Effector memory CD4-positive, alpha-beta T cell (primary cell): ENCODE measurements at places on chromosomes 7 and 10.
A peak's percentile ranks its signal among the peaks of the same experiment; 100 is the strongest.

- peak overlapping the region; percentile 97 for H3K27ac ChIP-seq
- H3K4me1 ChIP-seq, result peaks cover 27% of the 10 kb centered on the region
- peak overlapping the region; percentile 84 for H3K4me3 ChIP-seq
- no peak for DNase-seq
- H3K27me3 ChIP-seq, result no peaks in the 10 kb centered on the region
Observed at GRCh38 chr10:99621454-99622251, 1.4 kb upstream of the SLC25A28 start.

- no peaks in the 10 kb centered on the region for H3K27me3 ChIP-seq
- no peak overlapping the region for H3K27ac ChIP-seq
- no peak for DNase-seq
- H3K4me1 ChIP-seq, result peaks cover 6% of the 10 kb centered on the region
- no peaks in the 10 kb centered on the region for H3K36me3 ChIP-seq
Observed at GRCh38 chr10:62852961-62853702, 37.0 kb upstream of the EGR2 start.

- peaks cover 6% of the 10 kb centered on the region for H3K36me3 ChIP-seq
- no peaks in the 10 kb centered on the region for H3K27me3 ChIP-seq
- peaks cover 13% of the 10 kb centered on the region for H3K4me1 ChIP-seq
- no peak overlapping the region for H3K27ac ChIP-seq
Observed at GRCh38 chr7:44068054-44068453, 2.7 kb upstream of the PGAM2 start.

- H3K4me1 ChIP-seq, result no peaks in the 10 kb centered on the region
- H3K27me3 ChIP-seq, result no peaks in the 10 kb centered on the region
- no peak for DNase-seq
Observed at GRCh38 chr7:36487756-36488336, 98.2 kb downstream of the ANLN start.

DNA sequence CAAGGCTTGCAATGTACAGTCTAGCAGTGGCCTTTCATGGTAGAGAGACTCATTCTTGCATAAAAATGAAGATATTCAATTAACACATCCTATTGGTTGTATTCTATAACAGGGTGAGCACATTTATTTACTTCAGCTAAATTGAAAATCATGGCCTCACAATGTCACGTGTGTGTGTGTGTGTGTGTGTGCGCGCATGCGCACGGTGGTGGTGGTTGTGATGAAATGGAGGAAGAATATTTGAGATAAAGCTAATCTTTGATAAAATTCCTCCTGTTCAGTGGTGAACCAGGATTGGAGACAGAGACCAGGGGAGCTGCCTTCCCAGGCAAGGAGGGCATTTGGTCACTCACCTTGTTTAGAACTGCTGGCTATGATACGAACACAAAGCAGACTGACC lies 199.8 kb downstream of the DPP6 start:
- no peak for DNase-seq
- no peak overlapping the region for H3K27ac ChIP-seq
- H3K27me3 ChIP-seq, result no peaks in the 10 kb centered on the region
- no peaks in the 10 kb centered on the region for H3K36me3 ChIP-seq
- H3K4me3 ChIP-seq, result no peak overlapping the region

DNA sequence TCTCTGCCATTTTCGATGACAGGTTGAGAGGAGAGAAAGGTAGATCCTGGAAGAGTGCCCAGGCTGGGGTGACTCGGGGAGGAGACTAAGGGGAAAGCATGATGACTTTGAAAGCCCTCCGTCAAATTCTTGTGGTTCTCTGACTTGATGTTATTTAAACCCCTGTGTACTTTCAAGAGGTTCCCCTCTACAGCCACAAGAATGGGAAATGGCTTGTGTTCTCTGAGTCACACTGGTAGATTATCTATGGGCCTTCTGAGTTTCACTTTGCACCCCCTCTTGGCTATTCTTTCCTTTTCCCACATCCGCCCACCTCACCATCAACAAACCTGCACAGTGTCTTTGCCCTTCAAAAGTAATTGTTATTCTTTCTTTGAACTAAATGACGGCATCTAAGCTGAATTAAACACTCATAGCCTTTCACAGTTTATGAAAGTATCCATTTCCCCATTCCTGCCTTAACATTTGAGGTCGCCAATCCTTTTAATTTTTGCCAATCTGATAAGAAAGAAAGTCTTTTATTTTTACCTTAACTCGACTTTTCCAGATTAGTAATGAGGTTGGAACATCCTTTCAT lies 24.1 kb downstream of the PRF1 start:
- no peaks in the 10 kb centered on the region for H3K27me3 ChIP-seq
- peaks cover 37% of the 10 kb centered on the region for H3K4me1 ChIP-seq
- H3K36me3 ChIP-seq, result no peaks in the 10 kb centered on the region
- DNase-seq, result peak; percentile 23

DNA sequence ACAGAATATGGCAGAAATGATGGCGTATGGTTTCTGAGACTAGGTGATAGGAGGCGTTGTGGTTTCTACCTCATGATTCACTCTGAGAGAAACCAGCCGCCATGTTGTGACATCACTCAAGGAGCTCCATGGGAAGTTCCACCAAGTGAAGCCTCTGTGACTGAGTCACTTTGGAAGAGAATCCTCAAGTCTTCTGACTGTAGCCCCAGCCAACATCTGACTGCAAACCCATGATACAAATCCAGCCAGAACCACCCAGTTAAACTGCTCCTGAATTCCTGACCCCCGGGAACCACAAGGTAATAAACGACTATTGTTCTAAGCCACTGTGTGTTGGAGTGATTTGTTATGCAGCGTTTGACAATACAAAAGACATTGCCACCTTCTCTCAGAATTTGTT lies 91.1 kb upstream of the CARD11 start:
- H3K4me1 ChIP-seq, result no peaks in the 10 kb centered on the region
- no peaks in the 10 kb centered on the region for H3K36me3 ChIP-seq
- H3K27ac ChIP-seq, result no peak overlapping the region
- DNase-seq, result no peak
- H3K27me3 ChIP-seq, result no peaks in the 10 kb centered on the region

GRCh38 chr10:109156396-109156795 lies 766.9 kb downstream of the XPNPEP1 start:
- H3K36me3 ChIP-seq, result no peaks in the 10 kb centered on the region
- no peaks in the 10 kb centered on the region for H3K27me3 ChIP-seq
- H3K27ac ChIP-seq, result no peak overlapping the region
- DNase-seq, result no peak
- H3K4me1 ChIP-seq, result no peaks in the 10 kb centered on the region
- no peak overlapping the region for H3K4me3 ChIP-seq

GRCh38 chr7:66894463-66895080 lies 26.5 kb upstream of the TMEM248 start:
- no peaks in the 10 kb centered on the region for H3K27me3 ChIP-seq
- no peak overlapping the region for H3K4me3 ChIP-seq
- no peaks in the 10 kb centered on the region for H3K4me1 ChIP-seq
- DNase-seq, result no peak

- H3K4me3 ChIP-seq, result peak overlapping the region; percentile 97
- H3K4me1 ChIP-seq, result peaks cover 50% of the 10 kb centered on the region
- peaks cover 11% of the 10 kb centered on the region for H3K36me3 ChIP-seq
- no peaks in the 10 kb centered on the region for H3K27me3 ChIP-seq
- peak overlapping the region; percentile 88 for H3K27ac ChIP-seq
Observed at GRCh38 chr10:71771821-71772617, 1.3 kb downstream of the VSIR start.

DNA sequence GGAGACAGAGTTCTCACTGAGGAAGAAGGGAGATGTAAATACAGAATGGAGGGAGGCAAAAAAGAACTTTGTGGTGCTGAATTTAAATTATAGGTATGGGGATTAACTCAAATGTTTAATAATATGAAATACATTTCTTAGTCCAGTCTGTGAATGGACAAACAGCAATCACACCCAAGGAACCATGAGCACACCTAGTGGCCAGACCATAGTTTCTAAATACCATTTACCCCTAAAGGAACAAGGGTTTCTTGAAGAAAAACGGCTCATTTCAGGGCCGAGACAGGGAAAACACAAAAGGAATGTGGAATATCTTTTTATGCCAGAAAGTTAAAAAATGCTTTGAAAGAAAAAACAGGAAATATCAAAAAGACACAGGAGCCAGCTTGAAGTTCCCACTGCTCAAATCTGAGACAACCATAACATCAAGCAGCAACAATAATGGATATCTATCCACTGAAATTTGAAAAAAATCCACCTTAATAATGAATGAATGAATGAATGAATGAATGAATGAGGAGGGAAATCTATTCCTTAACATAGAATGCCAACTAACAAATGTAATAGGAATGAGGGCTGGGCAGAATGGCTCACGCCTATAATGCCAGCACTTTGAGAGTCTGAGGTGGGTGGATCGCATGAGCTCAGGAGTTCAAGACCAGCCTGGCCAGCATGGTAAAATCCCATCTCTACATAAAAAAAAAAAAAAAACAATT lies 8.6 kb downstream of the IPMK start:
- H3K27me3 ChIP-seq, result no peaks in the 10 kb centered on the region
- H3K36me3 ChIP-seq, result no peaks in the 10 kb centered on the region
- no peaks in the 10 kb centered on the region for H3K4me1 ChIP-seq
- H3K27ac ChIP-seq, result no peak overlapping the region
- no peak overlapping the region for H3K4me3 ChIP-seq
- DNase-seq, result no peak

GRCh38 chr7:5598261-5598761 lies 174.7 kb upstream of the TNRC18 start:
- H3K36me3 ChIP-seq, result no peaks in the 10 kb centered on the region
- no peak overlapping the region for H3K27ac ChIP-seq
- H3K4me1 ChIP-seq, result peaks cover 33% of the 10 kb centered on the region
- DNase-seq, result no peak
- H3K4me3 ChIP-seq, result no peak overlapping the region

DNA sequence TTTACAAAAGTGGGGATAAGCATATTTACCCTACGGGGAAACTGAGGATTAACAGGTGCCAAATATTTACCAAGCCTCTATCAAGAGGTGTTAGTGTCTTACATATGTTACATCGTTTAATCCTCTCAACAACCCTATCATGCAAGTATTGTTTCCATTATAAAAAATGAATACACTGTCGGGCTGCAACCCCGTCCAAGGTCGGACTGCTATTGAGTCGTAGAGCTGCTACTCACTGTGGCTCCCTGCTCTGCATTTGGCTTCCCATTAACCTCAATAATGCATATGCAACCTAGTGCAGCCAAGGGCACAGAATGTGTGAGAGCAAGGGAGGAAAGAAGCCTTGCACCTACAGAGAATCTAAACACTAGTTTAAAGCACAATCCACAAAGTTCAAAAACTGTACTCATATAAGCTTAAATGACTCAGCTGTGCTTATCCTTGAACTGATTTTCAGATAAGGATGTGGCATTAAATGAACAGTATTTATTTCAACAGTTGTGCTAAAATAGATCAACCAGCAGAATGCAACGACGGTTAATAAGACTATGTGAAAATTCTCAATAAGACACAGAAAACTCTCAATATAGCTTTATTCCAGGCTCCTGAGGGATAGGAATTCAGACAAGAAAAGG lies 49.9 kb downstream of the UBE2H start:
- H3K4me3 ChIP-seq, result peak overlapping the region; percentile 12
- H3K27ac ChIP-seq, result peak overlapping the region; percentile 1
- no peak for DNase-seq
- no peaks in the 10 kb centered on the region for H3K27me3 ChIP-seq

DNA sequence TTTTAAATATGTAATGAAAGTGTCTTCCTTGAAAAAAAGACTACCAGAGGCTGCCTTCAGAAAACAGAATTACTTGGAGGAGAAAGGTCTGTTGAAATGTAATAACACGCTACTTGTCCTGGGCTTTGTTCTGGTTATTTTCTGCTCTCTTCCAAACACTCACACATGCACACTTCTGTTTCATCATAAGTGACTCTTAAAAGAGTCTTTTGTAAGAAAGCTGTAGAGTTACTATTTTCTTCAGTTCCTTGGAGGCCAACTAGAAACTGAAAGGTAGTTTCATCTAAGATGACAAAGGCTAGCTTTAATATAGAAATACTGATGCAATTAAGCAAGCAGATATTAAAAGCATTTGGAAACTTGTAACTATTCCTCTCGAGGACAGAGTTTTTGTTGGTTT lies 39.1 kb downstream of the TASOR2 start:
- no peak for DNase-seq
- no peaks in the 10 kb centered on the region for H3K27me3 ChIP-seq
- no peak overlapping the region for H3K4me3 ChIP-seq
- no peaks in the 10 kb centered on the region for H3K4me1 ChIP-seq
- peaks cover 17% of the 10 kb centered on the region for H3K36me3 ChIP-seq

- H3K36me3 ChIP-seq, result no peaks in the 10 kb centered on the region
- peaks cover 3% of the 10 kb centered on the region for H3K27me3 ChIP-seq
- H3K4me3 ChIP-seq, result no peak overlapping the region
- no peaks in the 10 kb centered on the region for H3K4me1 ChIP-seq
Observed at GRCh38 chr7:70154521-70155180, 556.4 kb downstream of the AUTS2 start.
